ENCODE measurements at places on chromosomes 1 and 21.
A peak's percentile ranks its signal among the peaks of the same experiment; 100 is the strongest.

DNA sequence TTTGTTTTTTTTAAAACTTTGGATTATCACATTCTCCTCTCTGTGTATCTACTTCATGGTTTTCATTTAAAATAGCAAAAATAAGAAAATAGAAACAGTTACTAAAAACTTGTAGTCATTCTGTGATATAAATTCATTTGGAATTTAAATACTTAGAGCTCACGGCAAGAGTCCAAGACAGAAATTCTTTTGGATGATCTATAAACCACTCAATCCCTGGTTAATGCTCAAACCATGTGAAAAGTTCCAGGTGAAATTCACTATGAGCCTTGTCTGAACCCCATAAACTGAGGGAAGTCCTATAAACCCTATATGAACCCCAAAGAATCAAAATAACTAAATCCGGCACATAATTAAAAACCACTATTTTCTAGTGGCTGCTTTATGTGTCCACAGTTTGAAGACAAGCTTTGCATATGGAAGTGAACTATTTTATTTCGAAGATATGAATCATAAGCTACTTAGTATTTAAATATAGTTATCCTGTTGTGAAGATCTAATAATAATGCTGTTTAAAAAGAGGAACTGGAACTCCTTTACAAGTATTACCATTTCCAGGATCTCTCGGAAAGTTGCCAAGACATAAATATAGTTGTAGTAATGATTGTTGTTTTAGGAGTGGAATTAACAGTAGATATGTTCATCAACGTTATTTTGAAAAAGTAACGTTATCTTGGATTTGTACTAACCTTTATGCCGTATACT lies 163.5 kb downstream of the NFIA start:
- no peak for DNase-seq

- no peak for DNase-seq
Measured at GRCh38 chr1:184189361-184189760, 137.8 kb downstream of the TSEN15 start.

DNA sequence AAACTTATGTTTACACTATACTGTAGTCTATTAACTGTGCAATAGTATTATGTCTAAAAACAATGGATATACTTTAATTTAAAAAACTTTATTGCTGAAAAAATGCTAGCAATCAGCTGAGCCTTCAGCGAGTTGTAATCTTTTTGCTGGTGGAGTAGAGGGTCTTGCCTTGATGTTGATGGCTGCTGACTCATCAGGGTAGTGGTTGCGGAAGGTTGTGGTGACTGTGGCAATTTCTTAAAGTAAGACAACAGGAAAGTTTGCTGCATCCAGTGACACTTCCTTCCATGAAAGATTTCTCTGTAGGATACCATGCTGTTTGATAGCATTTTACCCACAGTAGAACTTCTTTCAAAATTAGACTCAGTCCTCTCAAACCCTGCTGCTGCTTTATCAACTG lies 234.7 kb upstream of the CSF3R start:
- no peak for DNase-seq

- no peak for DNase-seq
Measured at GRCh38 chr1:244102468-244102867, 51.4 kb downstream of the ZBTB18 start.

- DNase-seq, result no peak
Measured at GRCh38 chr21:41638201-41638790, 128.6 kb downstream of the RIPK4 start.

DNA sequence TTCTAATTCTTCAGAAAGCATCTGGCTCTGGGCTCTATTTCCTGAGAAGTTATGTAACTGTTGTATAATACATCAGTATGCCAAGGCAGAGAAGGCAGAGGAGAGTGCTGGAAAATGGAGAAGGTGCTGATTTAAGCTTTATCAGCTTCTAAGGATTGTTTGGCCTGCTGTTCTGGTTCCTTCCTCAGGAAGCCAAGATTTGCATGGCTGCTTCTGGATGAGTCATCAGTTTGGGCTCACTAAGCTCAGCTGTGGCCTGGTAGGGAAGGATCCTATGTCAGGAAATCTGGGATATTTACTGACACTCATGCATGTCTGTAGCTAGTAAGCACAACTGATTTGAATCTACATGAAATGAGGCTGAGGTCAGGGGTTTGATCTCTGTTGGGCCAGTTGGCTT lies 73.2 kb upstream of the ADGRL4 start:
- DNase-seq, result no peak

- no peak for DNase-seq
Measured at GRCh38 chr1:4637616-4638344, 16.6 kb upstream of the AJAP1 start.

DNA sequence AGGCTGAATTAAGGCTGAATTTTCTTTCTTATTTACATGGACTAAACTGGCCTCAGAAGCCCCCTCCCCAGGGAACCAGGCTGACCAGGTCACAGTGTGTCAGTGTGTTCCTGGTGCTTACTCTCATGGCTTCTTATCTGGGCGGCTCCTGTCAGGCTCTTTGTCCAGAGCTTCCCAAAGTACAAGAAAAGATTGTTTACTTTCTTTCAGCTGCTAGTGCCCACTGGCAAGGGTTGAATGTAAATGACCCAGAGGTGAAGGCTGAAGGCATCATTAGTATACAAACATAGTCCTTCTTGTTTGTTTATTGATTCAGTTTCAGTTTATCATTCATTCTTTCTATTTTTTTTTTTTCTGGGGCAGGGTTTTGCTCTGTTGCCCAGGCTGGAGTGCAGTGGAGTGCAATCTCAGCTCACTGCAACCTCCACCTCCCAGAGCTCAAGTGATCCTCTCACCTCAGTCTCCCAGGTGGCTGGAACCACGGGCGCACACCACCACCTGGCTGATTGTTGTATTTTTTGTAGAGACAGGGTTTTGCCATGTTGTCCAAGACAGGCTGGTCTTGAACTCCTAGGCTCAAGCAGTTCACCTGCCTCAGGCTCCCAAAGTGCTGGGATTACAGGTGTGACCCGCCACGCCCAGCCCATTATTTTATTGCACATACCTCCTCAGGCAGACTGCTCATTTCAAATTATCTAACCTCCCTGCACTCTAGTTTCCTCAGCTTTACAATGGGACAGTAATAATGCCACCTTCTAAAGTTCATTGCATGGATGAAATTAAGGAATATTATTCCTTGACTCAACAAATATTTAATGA lies 9.8 kb upstream of the KDM4A start:
- DNase-seq, result no peak

GRCh38 chr1:3410142-3410925 lies 44.1 kb upstream of the ARHGEF16 start:
- peak; percentile 93 for DNase-seq

- DNase-seq, result no peak
Measured at GRCh38 chr1:42108309-42108708, 44.9 kb upstream of the GUCA2B start.

GRCh38 chr1:219808790-219809189 lies 119.6 kb downstream of the SLC30A10 start:
- DNase-seq, result no peak

GRCh38 chr1:89545264-89546038 lies 20.8 kb downstream of the LRRC8B start:
- DNase-seq, result no peak

GRCh38 chr1:248862998-248863881 lies 4.4 kb upstream of the ZNF692 start:
- peak; percentile 69 for DNase-seq

DNA sequence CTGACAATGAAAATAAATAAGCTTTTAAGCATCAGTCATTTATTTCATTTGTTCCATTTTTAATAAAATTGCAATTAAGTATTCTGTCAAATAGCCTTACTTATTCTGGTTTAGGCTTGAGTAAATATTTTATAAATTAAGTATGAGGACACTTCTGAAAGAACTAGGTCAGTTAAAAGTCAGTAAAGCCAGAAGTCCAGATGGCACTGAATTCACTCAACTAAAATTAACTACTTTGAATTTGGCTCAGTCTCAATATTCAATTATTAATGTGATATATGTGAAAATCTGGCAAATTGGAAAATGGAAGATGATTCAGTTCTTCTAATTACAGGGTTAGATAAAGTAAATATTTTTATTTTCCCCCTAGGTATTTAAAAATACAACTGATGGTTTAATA lies 174.2 kb downstream of the BRINP3 start:
- no peak for DNase-seq

DNA sequence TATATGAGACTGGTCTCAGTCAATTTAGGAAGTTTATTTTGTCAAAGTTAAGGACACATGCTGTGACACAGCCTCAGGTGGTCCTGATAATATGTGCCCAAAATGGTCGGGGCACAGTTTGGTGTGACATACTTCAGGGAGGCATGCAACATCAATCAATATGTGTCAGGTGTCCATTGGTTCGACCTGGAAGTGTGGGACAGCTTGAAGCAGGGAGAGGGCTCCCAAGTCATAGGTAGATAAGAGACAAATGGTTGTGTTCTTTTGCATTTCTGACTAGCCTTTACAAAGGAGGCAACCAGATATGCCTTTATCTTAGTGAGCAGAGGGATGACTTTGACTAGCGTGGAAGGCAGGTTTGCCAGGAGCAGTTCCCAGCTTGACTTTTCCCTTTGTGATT lies 4.5 kb upstream of the ERVH48-1 start:
- DNase-seq, result no peak

DNA sequence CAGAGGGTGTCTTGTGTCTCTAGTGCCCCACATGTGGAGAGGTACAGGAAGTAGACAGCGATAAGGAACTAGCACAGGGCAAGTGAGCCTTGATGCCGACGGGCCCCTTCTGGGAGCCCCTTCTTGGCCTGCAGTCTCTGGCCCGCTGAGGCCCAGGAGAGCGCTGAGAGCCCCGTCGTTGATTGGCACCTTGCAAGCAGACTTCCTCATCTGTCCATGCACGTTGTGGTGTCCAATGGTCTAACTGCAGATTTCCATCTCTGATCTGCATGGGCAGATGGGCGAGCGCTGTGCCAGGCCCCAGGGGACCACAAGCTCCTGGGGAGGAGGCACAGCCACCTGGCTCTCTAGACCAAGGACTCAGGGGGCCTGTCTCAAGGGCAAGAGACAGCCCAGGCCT lies 32.4 kb downstream of the PLEKHA6 start:
- DNase-seq, result no peak

GRCh38 chr1:14625572-14625971 lies 27.1 kb downstream of the KAZN start:
- DNase-seq, result no peak

DNA sequence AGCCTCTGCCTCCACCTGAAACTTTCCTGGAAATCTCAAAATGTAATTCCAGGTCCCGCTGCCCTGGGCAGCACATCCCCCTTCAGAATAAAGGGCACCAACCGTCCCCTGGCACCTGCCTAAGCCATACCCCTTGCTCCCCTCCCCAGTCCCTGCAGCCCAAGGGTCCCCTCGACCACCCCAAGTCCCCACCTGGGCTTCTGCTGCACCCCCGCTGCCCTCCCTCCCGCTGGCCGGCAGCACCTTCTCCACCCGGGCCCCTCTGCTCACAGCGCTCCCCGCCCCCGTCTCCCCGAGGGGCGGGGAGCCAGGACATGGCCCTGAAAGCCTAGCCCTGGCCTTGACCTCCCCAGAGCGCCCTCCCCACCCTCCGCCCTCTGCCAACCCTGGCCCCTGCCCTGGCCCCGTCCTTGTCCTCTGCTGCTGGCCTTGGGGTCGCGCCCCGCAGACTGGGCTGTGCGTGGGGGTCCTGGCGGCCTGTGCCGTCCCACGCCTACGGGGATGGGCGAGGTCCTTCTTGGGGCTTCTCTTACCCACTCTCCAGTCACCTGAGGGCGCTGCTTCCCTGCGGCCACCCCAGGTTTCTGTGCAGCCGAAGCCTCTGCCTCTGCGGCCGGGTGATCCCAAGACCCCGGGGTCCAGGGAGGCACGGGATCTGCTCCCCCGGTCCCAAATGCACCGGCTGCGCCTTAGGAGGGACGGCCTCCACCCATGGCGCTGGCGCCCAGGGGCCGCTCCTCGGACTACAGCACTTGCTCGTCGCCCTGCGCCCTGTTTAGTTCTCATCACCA lies 41.7 kb downstream of the WDR4 start:
- DNase-seq, result no peak

GRCh38 chr1:40384887-40385286 lies 11.4 kb downstream of the SMAP2 start:
- DNase-seq, result no peak

DNA sequence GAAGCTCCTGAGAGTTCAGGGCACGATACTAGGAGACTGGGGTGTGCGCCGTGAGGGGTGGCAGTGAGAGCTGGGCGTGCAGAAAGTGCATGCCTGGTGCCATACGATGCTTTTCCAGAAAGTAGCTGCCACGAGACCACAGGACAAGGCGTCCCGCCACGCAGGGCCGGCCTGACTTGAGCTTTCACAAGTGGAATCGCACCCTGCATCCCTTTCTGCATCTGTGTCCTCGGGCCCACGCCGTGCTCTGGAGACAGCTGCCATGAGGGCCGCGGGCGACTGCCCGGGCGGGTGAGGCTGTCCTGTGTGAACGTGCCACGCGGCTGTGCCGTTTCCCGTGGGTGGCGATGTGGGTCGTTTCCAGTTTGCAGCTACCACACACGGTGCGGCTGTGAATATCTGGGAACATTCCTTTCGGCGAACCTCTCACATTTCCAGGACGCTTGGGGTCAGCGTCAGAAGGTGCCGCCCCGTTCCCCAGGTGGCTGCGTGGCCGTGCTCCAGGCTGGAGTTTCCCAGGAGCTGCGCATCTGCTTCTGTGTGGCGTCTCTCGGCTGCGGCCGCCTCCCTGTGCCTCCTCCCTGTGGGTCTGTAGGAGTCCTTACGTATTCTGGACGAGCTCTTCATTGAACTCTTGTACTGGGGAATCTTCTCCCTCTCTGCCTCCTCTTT lies 1.0 kb upstream of the PERM1 start:
- DNase-seq, result no peak

DNA sequence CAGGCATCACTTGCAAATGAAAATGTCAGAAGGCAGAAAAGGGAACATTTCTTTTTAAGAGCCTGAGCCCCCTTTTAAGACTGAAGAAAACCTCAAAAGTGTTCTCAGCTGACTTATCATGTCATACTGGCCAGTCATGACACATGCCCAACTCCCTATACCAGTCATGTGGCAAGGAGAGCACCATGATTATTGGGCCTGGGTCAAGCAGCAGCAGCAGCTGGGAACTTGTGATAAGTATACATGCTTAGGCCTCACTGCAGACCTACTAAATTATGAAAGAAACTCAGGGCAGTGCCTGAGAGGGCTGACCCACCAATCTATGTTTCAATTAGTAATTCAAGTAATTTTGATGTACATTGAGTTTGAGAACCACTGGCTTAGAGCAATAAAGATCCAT lies 8.6 kb downstream of the RO60 start:
- DNase-seq, result no peak

All from HuH-7.5 (cell line).